ENCODE measurements at places on chromosomes 1 and 21. TPM values are rescaled to one million over a fixed set of nuclear protein-coding genes. Genes with fewer than 3 reads are reported as not detected.

RNU1-2 gene
- under 0.01 TPM for total RNA-seq

- H3K27me3 ChIP-seq = no peaks in the 10 kb centered on the region
- no peaks in the 10 kb centered on the region for H3K4me1 ChIP-seq
- no peak overlapping the region for H3K4me3 ChIP-seq
- no peak for DNase-seq
- no peaks in the 10 kb centered on the region for H3K36me3 ChIP-seq
Measured at GRCh38 chr1:179857009-179857408, 20.6 kb downstream of the TOR1AIP2 start.

- DNase-seq = no peak
- H3K27me3 ChIP-seq = no peaks in the 10 kb centered on the region
- no peak overlapping the region for H3K27ac ChIP-seq
- H3K36me3 ChIP-seq = no peaks in the 10 kb centered on the region
- no peak overlapping the region for H3K4me3 ChIP-seq
- H3K4me1 ChIP-seq = peaks cover 3% of the 10 kb centered on the region
Measured at GRCh38 chr21:45822429-45823099, 159.0 kb upstream of the COL6A1 start.

DNA sequence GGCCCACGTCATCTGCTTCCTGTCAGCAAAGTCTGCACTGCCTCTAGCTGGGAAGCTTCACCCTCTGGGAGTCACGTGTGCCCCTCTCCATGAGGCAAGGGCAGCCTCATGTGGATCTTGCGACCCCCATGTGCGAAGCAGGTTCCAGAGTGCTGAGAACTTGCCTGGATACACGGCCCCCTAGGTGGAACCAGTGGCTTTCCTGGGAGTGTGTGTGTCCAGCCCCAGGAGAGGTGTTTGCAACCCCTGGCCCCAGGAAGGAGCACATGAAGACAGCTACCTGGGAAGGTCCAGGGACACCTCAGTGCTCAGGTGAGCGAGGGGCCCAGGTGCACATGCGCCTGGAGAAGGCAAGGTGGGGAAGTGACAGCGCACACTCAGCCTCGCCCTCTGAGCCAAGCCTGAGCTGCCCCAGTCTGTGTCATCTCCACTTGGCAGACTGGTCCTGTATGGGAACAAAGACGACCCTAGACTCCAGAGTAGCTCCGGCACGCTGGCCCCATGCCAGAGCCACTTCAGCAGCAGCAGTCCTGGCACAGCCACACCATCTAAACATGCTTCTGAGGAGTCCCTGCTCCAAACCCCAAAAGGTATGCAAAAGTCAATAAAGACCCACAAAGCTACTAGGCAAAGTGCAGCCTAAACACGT is 8.9 kb downstream of the LSS start:
- no peak overlapping the region for H3K4me3 ChIP-seq
- peak; percentile 32 for DNase-seq
- no peaks in the 10 kb centered on the region for H3K4me1 ChIP-seq
- no peak overlapping the region for H3K27ac ChIP-seq

GRCh38 chr1:30322859-30323257 is 400.5 kb downstream of the MATN1 start:
- H3K36me3 ChIP-seq = no peaks in the 10 kb centered on the region
- no peaks in the 10 kb centered on the region for H3K4me1 ChIP-seq
- no peaks in the 10 kb centered on the region for H3K27me3 ChIP-seq
- no peak overlapping the region for H3K4me3 ChIP-seq
- no peak for DNase-seq
- H3K27ac ChIP-seq = no peak overlapping the region

Measured in ovary (tissue), 10 donors.